ENCODE measurements at places on chromosomes 2 and 18.

DNA sequence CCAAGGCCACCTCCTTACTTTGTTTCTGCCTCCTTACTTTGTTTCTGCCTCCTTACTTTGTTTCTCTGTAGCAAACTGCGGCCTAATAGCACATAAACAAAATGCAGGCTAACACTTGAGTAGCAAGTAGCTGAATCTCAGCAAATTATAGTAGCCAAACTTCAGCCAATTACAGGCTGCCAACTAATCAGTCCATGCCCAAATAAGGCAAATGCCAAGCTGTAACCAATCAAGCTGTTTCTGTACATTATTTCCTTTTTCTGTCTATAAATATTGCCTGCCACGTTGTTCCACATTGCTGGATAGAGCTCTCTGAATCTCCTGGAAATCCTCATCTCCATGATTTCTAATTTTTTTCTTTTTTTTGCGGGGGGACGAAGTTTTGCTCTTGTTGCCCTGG, 28.7 kb upstream of the FRZB start:
- DNase-seq = no peak

DNA sequence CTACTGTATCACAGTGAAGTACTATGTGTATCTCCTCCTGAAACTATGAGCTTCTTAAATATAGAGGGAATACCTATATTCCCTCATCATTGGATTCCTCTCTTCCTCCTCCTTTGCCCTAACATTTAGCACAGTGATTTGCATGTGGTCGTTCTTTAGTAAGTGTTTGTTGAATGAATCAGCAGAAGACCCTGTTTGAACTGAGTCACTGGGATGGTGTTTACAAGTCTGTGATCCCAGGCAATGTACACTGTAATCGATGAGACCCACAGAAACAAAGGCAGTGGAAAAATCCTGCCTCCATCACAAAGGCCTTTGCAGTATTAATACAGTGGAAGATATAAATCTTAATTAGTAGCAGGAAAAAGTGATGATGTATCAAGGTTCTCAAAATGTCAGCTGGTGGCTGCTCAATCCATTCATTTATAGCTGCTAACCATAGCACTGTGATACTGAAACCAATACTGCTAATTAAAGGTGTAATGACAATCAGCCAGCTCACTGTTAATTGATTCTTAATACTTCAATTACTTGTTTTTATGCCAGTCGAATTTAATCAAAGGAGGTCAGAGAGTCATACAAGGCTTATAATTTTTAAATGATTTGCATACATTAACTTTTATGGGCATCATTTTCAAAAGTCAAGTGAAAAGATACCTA, 20.8 kb upstream of the MYO3B start:
- DNase-seq = no peak

GRCh38 chr2:43743706-43744105, 30.1 kb upstream of the DYNC2LI1 start:
- DNase-seq = no peak

DNA sequence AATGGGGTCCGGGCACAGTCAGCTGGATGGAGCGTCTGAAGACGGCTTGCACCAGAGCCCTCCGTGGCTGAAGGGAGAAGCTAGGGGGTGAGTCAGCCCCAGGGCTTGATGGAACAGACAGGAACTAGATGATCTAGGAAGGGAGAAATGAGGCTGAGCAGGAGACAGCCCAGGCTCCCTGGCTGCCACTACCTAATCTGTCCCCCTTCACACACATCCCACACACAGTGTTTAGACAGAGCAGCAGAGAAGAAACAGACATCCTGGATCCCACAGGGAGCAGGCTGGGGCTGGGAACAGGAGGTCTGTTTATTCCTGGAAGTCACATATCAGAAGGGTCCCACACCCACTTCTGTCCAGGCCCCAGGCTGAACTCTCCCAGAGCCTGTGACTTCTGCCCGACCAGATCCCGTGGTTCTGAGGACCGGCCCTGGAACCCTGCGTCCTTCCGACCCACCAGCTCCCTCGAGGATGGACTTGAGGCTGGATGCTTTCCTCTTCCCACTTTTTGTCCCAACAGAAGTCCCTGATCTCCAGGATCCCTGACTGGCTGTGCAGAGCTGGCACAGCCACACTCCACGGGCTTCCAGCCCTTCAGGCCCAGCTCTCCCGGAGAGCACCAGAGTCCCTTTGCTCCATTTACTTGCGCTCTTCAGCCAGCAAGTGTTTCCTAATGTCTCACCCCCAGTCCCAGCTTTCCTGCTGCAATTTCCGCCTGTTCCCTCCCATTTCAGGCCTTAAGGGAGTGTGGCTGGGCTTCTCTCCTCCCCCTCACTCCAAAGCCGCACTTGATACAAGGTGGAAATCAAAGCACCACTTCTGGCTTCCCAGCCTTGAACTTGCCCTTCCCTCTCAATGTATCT, 1.5 kb upstream of the GPBAR1 start:
- DNase-seq = peak; percentile 77

GRCh38 chr18:24366328-24366727, 31.3 kb downstream of the OSBPL1A start:
- DNase-seq = no peak

GRCh38 chr2:11744631-11745394, 1.6 kb upstream of the LPIN1 start:
- DNase-seq = no peak

- no peak for DNase-seq
These were observed 122.9 kb downstream of the LCLAT1 start for GRCh38 chr2:30569946-30570345.

DNA sequence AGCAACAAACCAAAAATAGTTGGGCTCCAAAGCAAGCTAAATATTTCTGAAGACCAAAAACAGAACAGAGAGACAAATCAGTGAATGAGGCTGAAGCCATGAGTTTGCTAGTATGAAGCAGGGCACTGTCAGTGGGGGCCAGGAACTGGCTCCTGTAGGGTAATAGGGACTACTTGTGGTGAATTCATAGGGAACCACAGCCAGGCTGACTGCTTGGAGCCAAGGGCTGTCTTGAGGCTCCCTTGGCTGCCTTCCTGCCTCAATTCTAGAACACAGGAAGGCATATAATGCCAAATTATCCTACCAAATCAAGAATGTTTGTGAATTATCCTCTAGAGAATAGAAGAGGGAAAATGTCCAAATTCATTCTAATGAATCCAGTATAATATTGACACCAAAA, 406.0 kb downstream of the CCDC85A start:
- DNase-seq = no peak

DNA sequence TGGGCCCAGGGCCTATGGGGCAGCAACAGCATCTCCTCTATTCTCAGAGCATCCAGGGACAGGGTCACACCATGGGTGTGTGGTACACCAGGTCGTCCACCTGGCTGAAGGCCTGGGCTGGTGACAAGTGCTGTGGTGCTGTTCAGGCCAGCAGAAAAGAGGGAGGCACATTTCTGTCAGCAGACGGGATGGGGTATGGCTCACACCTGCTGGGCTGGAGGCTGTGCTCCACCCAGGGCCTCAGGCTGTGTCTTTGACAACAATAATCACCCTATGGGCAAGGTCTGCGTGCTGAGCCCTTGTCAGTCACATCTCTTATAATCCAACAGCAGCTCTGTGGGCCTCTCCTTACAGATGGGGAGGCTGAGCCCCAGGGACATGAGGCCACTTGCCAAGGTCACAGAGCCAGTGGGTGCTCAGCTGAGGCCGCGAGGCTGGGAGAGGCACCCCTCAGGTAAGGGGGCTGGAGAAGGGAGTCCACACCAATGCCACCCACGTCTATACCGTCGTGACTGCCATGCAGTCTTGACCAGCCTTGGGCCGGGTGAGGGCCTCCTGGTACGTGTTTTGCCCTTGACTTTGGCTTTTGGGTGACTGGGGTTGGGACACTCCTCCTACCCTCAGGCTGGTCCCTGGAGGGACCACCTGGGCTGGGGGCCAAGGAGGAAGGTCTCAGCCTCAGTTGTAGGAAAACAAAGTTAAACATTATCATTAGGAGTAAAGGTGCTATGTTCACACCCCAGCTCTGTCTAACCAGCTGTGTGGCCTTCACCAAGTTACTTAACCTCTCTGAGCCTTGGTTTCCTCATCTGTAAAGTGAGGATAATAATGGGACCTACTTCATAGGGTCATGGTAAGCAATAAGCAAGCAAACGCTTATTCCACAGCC, 5.6 kb upstream of the HS6ST1 start:
- DNase-seq = no peak

DNA sequence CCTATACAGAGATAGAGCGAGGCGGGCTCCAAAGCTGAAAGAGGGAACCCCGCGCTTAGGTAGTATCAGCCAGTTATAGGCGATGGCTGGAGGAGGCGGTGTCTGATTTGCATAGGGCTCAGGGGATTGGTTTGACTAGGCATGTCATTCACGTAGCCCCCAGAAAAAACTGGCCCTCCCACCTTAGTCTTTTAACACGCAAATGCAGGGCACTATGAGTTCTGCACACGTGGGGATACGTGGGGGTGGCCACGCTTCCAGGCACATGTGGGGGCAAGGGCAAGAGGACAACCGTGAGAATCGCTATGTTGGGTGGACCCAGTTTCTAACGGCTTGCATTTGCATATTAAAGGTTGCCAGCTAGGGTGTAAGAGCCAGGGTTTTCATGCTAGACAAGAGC, 56.7 kb upstream of the MSTN start:
- no peak for DNase-seq

DNA sequence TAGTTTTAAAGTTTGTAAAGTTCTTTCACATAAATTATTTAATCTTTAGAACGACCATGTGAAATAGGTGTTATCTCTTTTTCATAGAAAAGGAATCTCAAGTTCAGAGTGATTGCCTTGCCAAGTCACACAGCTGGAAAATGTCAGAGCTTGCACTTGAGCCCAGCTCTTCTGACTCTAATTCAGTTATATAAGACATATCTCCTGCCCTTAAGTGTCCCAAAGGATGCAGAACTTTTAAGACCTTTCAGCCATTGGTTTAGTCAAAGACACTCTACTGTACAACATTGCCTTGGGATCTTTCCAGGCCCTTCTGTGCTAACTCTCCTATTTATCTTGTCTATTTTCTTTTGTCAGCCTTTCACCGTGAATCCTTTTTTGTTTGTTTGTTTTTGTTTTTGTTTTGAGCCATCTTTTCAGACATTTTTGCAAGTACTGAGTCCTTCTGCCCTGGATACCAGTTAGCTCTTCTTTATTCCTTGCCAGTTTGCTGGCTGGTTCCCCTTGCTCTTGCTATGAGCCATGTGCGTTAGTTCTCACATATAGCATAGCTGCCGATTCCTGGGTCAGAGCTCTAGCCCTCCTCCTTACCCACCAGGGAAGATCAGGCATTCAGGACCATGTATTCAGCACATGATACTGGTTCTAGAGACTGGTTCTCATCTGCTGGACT, 160.0 kb upstream of the MYO3B start:
- DNase-seq = no peak

DNA sequence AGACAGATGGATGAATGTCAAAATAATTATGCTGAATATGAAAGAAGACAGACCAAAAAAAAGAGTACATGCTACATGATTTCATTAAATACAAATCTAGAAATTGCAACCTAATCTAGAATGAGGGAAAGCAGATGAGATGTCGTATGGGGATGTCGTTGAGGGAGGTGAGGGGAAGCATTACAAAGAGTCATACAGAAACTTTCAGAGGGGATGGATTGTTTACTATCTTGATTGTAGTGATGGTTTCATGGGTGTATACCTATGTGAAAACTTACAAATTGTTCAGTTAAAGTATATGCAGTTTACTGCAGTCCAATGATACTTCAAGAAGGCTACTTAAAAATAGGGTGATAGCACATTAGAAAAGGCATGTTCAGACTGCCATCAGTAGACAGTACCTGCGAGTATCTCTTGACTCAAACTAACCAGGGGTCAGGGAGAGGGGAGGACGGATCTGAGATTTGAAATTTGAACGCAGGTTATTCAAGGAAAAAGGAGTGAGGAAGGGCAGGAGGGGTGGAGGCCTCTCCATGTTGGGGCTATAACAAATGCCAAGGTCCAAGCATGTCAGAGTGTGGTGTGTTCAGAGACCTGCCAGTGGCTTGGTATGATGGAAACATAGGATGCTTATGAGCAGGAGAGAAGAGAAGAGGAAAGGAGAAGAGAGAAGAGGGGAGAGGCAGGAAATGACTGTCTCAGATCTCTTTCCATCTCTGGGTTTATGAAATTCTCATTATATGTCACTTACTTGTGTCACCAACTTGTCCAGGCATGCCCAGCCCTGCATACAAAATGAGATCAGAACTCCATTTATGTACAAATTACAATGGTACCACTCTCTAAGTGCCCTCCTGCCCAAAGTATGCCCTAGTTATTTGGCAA, 257.3 kb upstream of the CXCR4 start:
- DNase-seq = peak; percentile 13

GRCh38 chr2:102422910-102423309, at the start of gene IL18RAP:
Gene IL18RAP, plus strand, starts transcription at chr2:102423160. Its CDS starts 118 bp downstream, at chr2:102423278.
- DNase-seq = peak; percentile 27

GRCh38 chr2:25274868-25275574, 66.7 kb downstream of the DNMT3A start:
- DNase-seq = peak; percentile 58

- DNase-seq = no peak
These were observed 24.1 kb upstream of the MRPL19 start for GRCh38 chr2:75622500-75622899.

DNA sequence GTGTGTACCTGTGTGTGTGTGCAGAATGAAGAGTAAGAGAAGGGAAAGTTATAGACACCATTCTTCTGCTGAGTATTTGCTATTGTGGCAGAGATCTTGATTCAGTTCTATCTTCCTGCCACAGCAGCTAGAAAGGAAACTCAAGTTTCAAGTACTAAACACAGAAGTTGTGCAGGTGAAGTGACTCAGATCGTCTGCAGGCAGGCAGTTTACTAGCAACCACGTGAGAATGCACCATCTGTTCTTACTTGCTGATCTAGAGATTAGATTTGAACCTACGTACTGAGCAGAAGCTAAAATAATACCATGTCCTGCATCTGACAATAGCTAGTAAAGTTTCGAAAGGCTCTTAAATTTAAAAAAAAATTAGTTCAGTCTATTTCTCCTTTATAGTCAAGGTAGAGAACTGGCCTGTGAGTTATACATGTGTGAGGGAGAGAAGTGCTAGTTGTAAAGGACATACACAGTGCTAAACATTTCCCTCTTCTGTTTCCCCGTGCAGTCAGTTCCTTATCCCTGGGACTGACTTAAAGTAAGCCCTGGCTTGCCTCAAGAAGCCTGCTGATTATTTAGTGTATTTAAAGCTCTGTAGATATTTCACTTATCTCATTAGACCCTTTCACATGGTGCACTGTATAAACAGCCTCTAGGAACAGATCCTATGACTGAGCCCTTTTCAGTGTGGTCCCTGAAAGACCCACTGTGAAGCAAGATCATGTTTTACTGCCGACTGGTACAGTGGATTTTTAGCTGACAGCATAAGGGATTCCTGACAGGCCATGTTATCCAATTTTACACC, 45.0 kb downstream of the SLC38A11 start:
- no peak for DNase-seq

DNA sequence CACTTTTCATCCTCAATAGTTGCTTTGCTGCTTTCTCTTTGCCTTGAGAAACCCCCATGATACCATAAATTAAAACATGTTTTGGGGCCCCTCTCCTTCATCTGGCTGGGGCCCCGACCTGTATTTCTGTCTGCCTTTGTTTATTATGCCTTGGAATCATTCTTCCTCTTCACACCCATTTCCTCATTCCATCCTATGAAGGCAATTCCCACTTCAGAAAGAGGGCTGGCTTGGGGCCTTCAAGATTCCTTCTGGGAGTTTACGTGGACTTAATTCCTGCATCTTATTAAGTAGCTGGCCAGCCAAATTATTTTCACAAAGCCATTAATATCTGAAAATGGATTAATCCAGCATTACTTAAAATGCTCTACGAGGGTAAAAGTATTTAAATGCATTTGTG, 6.8 kb upstream of the LRRTM1 start:
- no peak for DNase-seq
